Psoas muscle (tissue), 8 donors: ENCODE measurements at places on chromosomes 3 and 15. TPM values are rescaled to one million over a fixed set of nuclear protein-coding genes. Genes with fewer than 3 reads are reported as not detected.

GRCh38 chr3:147755310-147755709 is 346.1 kb downstream of the ZIC1 start:
- DNase-seq, result no peak

DNA sequence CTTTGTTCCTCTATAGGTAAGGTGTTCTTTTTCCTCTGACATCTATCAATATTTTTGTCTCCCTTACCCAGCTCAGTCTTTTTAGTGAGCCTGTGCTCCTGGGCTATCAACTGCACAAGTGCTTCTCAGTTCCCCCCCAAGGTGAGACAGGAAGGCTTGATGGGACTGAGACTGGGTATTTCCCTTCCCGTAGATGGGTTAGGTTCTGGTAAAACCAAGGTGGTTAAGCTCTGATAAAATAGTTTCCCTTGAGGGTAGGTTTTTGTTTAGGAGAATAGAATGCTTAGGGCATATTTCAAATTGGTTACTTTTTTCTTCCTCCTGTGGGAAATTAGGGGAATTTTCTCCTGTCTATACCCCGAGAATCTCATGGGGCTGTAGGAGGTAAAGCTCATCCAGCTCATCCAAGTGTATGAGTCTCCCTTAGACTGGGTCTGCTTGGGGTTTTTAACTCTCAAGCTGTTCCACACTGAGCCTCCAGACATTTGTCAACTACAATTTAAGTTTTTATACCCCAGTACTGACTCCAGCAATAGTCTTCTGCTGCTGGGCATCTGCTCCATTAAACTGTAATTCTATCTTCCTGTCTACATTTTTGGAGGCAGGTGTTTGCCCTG is 44.9 kb downstream of the OXSR1 start:
- DNase-seq, result no peak

DNA sequence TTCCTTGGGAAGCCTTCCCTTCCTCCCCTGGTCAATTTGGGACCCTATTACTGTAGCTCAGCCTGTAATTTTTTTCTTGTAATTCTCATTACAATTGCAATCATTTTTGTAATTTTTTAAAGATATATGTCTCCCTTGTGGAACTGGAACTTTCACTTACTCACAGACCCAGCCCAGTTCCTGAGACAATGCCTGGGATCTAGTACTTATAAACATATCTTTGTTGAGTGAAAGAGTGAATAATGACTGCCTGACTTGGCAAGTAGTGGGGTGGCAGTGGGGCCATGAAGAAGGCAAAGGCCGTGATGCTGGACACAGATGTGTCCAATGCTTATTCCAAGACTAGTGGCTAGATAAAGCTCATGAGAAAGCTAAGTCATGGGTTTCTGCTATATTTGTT is 294.5 kb upstream of the LRRN1 start:
- no peak for DNase-seq

GRCh38 chr3:10380906-10381305 is 60.0 kb upstream of the SEC13 start:
- DNase-seq, result no peak

- DNase-seq, result no peak
Measured at GRCh38 chr15:93825682-93826081, 405.7 kb upstream of the MCTP2 start.

- DNase-seq, result no peak
Measured at GRCh38 chr3:175257123-175257522, 398.0 kb downstream of the NAALADL2 start.

DNA sequence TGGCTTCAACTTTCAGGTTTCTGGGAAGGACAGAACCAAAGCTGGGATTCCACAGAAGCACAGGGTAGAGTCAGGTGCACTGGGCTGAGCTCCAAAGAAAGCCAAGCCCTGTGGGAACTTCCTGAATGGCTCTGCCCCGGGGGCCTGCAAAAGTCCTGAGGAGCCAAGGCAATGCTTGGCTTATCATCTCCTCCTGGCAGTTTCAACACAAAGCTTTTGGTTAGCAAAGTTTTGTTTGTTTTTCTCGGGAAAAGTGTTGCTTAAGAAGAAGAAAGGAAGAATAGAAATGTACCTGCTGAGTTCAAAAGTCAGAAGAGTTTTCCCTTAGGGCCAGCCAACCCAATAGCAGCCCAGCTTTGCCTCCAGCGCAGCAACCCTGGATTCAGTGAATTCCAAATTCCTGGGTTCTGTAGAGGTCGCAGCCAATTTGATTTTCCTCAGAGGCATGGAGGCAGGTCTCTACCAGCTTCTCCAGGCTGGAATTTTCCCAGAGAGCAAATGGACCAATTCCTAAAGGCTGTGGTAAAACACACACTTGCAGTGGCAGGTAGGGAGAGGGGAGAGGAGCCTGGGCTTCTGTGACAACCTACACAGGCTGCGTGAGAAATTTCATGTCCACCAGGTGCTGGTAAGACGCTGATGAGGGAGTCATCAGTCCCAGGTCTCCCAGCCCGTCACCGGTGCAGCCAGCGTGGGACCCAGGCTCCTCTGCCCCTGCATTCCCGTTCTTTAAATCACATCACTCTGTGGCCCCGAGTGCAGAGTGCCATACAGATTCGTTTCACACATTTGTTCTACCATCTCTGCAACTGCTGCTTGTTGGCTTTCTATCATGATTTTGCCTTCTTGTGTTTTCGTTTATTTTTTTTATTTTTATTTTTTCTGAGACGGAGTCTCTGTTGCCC is 54.3 kb upstream of the SNRPA1 start:
- no peak for DNase-seq

- DNase-seq, result no peak
Measured at GRCh38 chr3:120370463-120370862, 21.3 kb upstream of the LRRC58 start.

DNA sequence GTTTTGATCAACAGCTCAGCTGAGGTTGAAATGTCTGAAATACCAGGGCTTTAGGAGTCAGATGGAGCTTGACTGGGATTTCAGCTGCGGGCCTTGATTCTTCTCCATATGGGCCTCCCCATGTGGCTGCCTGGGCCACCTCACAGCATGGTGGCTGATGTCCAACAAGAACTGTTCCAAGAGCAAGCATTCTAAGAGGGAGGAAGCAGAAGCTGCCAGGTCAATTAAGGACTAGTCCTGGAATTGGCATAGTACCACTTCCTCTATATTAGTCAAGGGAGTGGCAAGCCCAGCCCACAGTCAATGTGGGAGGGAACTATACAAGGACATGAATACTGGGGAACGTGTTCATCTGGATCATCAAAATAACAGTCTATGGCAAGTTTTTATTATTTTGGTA is 181.7 kb upstream of the ANKRD28 start:
- DNase-seq, result no peak

- DNase-seq, result no peak
Measured at GRCh38 chr15:80562033-80562432, 133.1 kb upstream of the ABHD17C start.

DNA sequence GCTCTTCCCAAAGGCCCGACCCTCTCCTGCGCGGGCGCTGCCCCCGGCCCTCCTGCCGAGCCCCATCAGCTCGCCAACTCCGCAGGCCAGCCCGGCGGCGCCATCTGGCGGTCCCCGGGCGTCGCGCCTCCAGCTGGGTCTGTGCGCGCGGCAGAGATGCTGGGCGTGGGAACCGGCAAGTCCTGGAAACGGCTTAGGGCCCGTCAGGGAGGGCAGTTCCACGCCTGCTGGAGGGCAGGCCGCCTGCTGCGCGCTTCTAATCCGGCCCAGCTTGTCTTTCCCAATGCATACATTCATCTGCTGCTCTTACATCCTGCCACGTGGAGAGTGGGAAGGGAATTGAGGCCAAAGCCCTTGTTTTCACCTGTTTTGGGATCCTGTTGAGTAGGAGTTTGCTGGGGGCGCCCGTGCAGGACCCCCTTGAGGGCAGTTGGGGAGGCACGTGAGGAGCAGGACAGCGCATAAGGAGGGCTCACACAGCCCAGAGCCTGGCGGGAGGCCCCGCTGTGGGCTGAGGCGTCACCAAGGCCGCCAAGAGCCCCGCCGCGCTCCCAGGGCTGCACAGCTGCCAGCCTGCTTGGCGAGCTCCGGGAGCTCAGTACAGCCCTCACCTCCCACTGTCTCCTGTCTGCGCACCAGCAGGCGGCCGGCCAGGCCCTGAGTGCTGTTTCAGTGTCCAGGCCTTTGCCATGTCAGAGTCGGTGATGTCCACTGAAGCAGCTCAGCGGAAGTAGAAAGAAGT is 165.6 kb downstream of the NSMCE3 start:
- peak; percentile 76 for DNase-seq

Gene FBXL22
- total RNA-seq, result 0.37 TPM

Gene IL12A
- total RNA-seq, result 0.49 TPM

Gene C3orf20
- total RNA-seq, result 0.38 TPM

Gene MORC1
- total RNA-seq, result not detected
